ENCODE measurements at places on chromosomes 16 and 17. TPM values are rescaled to one million over a fixed set of nuclear protein-coding genes. Genes with fewer than 3 reads are reported as not detected.

DNA sequence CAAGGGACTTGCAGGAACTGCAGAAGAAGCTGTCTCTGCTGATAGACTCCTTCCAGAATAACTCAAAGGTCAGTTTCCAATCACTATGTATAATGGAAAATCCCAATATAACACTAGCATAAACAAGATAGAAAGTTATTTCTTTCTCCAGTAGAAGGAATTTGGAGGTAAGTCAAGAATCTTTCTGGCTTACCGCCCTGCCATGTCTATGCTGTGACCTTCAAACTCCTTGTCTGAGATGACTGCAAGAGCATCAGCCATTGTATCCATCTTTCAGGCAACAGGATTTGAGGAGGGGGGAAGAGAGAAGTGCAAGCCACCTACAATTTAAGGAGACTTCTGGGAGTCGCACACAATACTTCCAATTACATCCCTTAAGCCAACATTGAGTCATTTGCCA lies 2.7 kb downstream of the LDAF1 start:
- DNase-seq: no peak

The ADAD2 gene
- 0.42 TPM for total RNA-seq

GRCh38 chr17:75240394-75241142 lies 20.8 kb downstream of the GGA3 start:
- DNase-seq: no peak

The KRTAP3-2 gene
- not detected for total RNA-seq

GRCh38 chr17:4204710-4205173 lies 59.0 kb downstream of the ANKFY1 start:
- peak; percentile 78 for DNase-seq

The PPM1E gene
- 0.39 TPM for total RNA-seq

The ABCA3 gene
- 10.4 TPM for total RNA-seq

GRCh38 chr17:75892556-75893224 lies 4.1 kb downstream of the TRIM65 start:
- DNase-seq: no peak

GRCh38 chr16:27445502-27446175 lies 43.7 kb downstream of the IL21R start:
- DNase-seq: no peak

All from ureter (tissue), 1 donor.